Foreskin keratinocyte (primary cell): ENCODE measurements at places on chromosomes 6 and 20. TPM values are rescaled to one million over a fixed set of nuclear protein-coding genes. Genes with fewer than 3 reads are reported as not detected.

The OPN5 gene
- total RNA-seq, result not detected in 2 replicates

The LY6G6F gene
- not detected in 2 replicates for total RNA-seq

The POM121L2 gene
- not detected in 2 replicates for total RNA-seq

The BPI gene
- not detected in 2 replicates for total RNA-seq

The PRL gene
- not detected in 2 replicates for total RNA-seq

The SLC22A16 gene
- not detected in 2 replicates for total RNA-seq

The IYD gene
- total RNA-seq, result not detected in 2 replicates

The SLC17A2 gene
- not detected in 2 replicates for total RNA-seq

The TSPO2 gene
- total RNA-seq, result not detected in 2 replicates

The BPIFA1 gene
- total RNA-seq, result not detected in 2 replicates

The TUBB2B gene
- total RNA-seq, result 1.2 TPM in 1 of 2 replicates, not detected in the other

The ANKRD6 gene
- 7.0 and 8.1 TPM in 2 replicates for total RNA-seq

The SYCP2 gene
- total RNA-seq, result 0.28 and 0.34 TPM in 2 replicates

The VSX1 gene
- total RNA-seq, result not detected in 2 replicates

The ZBTB12 gene
- total RNA-seq, result 2.0 and 2.6 TPM in 2 replicates

The GRM1 gene
- not detected in 2 replicates for total RNA-seq

The KHDC1L gene
- 0.21 TPM in 1 of 2 replicates, not detected in the other for total RNA-seq

The BNIP5 gene
- not detected in 2 replicates for total RNA-seq

The CYP21A2 gene
- not detected in 2 replicates for total RNA-seq

The RAB44 gene
- 0.03 TPM in 1 of 2 replicates, not detected in the other for total RNA-seq

The RHAG gene
- not detected in 2 replicates for total RNA-seq

The TREM2 gene
- total RNA-seq, result 0.37 and 0.85 TPM in 2 replicates

The PLEKHG1 gene
- total RNA-seq, result 2.5 and 4.1 TPM in 2 replicates

The BMP7 gene
- total RNA-seq, result not detected in 2 replicates

The ADTRP gene
- total RNA-seq, result 3.1 and 5.5 TPM in 2 replicates

The SLC35D3 gene
- not detected in 2 replicates for total RNA-seq

The SGK1 gene
- total RNA-seq, result 83.9 and 85.2 TPM in 2 replicates

The BTN2A1 gene
- total RNA-seq, result 9.9 and 10.0 TPM in 2 replicates

The PAX1 gene
- total RNA-seq, result not detected in 2 replicates

The EFCAB8 gene
- not detected in 2 replicates for total RNA-seq

The SNX9 gene
- 48.5 and 56.1 TPM in 2 replicates for total RNA-seq

The JPH2 gene
- 7.1 and 7.8 TPM in 2 replicates for total RNA-seq

The NOX3 gene
- not detected in 2 replicates for total RNA-seq

The MCHR2 gene
- not detected in 2 replicates for total RNA-seq

The GABRR1 gene
- total RNA-seq, result not detected in 2 replicates

The BCAS1 gene
- total RNA-seq, result not detected in 2 replicates
